Hippocampal formation (tissue), 2 donors: ENCODE measurements at places on chromosomes 4 and X.

GRCh38 chr4:139955600-139955999 is 198.4 kb downstream of the MAML3 start:
- no peak for DNase-seq

DNA sequence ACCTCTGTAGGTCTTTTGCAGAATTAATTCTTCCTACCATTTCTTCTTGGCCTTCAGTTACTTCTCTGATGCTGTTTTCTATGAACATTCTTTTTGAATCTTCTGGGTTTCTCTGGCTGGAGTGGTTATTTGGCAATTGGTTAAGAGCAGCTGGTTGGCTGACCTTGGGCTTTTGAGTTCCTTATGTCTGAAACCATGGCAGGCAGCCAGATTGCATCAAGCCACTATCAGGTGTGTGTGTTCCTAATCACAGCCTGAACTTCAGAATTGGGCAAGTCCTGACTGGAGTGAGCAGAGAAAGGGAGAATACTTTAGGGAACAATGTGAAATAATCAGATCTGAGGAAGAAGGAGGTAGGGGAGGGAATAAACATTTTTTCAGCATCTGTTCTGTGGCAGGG is 90.2 kb downstream of the ARHGAP10 start:
- no peak for DNase-seq

DNA sequence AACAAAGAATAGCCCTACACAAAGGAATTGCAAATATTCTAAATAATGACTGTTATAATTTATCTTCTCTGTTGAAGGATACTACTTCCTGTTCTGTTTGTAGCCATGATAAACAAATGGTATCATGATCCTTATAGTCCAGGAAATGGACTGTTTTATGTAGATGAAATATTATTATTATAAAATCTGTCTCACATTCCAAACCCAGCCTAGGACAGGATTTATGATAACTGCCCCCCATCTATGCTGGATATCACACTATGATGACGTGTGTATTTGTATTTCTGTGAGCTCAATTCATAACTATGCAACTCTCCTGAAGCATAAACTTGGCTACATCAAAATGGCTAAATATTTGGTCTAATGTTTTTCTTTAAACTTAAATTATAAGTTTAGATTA is 21.3 kb downstream of the DMD start:
- no peak for DNase-seq

GRCh38 chr4:35934320-35934981 is 309.9 kb downstream of the ARAP2 start:
- no peak for DNase-seq

DNA sequence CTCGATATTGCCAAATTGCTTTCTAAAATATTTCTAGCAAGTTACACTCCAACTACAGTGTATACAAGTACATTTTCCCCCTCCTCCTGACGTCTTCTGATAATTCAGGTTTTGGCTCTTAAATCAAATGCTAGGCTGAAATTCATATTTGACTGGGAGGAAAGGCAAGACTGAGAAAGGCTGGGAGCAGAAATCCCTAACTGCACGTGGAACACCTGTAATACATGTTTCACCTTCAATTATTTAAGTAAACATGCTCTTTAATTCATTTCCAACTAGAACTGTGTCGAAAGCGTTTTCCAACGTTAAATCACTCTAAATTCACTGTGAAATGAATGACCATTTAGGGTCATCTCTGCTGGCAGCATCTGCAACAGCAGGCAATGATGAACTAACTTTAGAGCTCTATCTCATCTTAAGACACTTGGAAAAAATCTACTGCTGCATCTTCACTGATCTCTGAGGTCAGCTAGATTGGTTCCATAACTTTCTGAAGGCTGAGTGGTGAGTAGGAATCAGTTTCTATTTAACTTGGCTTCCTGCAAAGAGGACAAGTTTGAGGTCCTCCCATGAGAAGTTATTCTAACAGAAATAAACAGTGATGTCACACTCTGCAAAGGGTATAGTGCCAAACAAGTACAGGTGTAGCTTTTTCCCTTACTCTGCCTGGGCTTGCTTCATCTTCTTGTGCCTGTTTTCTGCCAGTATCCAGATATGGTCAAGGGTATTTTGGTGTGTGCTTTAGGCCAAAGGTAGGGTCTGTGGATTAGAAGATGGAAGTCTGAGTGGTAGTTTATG is 144.3 kb upstream of the PAK3 start:
- no peak for DNase-seq

DNA sequence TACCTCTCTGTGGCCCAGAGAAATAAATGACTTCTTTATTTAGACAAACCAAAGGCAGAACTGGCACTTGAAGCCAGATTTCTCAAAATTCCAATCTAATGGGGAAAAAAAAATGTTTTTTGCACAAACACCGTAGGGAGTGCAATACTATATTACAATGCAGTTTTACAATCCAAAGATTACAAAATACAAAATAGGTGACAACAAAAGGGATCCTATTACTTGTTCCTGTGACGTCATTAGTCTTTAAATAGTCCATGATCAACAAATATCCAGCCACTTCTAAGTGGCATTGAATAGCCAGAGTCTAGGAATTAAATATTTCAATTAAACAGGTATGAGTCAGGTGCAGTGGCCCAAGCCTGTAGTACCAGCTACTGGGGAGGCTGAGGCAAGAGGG is 3.0 kb upstream of the APBB2 start:
- no peak for DNase-seq

- DNase-seq: no peak
Observed at GRCh38 chr4:174177536-174177935, 105.9 kb downstream of the FBXO8 start.

GRCh38 chrX:153585827-153586226 is 13.1 kb downstream of the CCNQ start:
- DNase-seq: no peak

DNA sequence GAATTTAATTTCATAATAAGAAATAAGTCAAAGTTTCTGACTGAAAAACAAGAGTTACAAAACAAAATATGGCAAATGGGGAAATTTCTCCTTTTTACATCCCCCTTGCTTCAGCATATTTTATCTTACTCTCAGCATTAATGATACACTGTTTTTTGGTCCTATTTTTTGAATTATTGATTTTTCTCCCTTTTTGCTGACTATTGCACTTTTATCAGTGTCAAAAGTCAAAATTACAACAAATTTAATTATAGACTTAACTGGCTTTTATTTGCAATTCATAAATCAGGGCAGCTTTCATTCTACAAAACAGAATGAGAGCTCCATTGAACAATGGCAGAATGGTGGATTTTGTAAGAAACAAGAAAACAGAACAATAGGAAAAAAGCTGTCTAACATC is 901.9 kb downstream of the FAT4 start:
- DNase-seq: no peak

DNA sequence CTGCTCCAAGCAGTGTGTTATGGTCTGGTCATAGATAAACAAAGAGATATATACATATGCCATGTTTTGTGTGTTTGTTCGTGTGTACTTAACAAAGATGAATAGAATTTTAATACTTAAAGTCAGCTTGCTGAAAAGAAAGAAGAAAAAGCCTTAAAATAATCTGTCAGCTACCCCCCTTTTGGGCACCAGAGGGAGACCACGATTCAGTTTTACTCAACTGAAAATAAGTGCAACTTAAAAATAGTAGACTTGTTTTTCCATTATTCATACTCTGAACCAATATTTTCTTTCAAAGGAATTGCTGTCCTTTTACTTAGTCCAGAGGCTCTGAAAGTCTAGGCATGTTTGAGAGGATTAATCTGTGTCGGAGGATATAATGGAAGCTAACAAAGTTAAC is 181.7 kb upstream of the AGTR2 start:
- DNase-seq: no peak

DNA sequence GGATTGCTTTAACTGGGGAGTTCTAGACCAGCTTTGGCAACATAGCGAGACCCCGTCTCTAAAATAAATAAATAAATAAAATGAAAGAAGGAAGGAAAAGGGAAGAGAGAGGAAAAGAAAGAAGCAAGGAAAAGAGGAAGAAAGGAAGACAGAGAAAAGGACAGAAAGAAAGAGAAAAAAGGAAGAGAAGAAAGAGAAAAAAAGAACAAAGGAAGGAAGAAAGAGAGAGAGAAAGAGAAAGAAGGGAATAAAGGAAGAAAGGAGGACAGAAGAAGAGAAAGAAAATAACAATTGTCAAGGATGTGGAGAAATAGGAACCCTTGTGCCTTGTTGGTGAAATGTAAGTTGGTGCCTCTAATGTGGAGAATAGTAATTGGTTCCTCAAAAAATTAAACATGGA is 74.6 kb downstream of the ANAPC4 start:
- no peak for DNase-seq

GRCh38 chr4:115851918-115852766 is 738.7 kb upstream of the NDST4 start:
- no peak for DNase-seq

DNA sequence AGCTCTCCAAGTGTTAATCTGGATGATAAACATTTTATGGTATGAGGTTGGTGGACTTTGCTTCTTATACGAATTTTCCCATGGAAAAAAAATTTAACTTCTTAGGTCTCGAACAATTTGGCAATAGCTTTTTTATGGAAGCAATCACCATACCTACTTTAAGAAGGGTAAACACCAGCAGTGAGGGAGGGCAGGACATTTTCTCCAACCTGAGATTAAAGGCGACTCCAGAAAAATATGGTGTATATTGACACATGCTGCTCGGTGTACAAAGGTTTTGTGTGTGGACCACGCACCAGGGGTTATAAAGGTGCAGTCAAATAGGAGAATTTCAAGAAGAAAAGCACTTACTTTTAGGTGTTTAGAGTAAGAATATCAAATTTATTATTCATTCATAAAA is 34.2 kb upstream of the SULT1E1 start:
- DNase-seq: no peak

DNA sequence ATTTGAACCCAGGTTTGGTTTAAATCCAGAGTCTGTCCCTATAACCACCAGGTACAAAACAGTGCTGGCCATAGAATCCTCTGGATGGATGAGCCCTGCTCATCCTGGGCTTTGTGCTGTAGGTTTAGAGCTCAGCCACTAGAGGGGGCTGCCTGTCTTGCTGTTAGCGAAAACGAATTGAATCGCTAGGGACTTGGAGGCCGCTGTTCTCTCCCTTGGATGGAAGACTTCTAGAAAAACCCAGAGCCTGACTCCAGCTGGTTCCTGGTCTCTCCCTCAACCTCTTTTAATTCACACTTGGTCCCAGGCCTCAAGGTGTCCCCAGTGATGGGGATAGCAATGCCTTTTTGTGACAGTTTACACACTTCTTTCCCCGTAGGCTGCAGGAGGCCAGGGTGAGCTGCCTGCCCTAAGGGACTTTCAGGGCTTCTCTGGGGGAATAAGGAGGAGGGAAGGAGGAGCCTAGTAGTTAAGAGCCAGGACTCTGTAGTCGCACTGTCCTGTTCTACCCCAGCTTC is 8.7 kb downstream of the RIPPLY1 start:
- DNase-seq: peak; percentile 44

- DNase-seq: no peak
Observed at GRCh38 chrX:8851231-8851886, 50.2 kb upstream of the FAM9A start.

- peak; percentile 24 for DNase-seq
Observed at GRCh38 chr4:123564758-123565346, 168.3 kb downstream of the SPRY1 start.

- DNase-seq: no peak
Observed at GRCh38 chrX:110135618-110136017, 132.7 kb downstream of the TMEM164 start.

DNA sequence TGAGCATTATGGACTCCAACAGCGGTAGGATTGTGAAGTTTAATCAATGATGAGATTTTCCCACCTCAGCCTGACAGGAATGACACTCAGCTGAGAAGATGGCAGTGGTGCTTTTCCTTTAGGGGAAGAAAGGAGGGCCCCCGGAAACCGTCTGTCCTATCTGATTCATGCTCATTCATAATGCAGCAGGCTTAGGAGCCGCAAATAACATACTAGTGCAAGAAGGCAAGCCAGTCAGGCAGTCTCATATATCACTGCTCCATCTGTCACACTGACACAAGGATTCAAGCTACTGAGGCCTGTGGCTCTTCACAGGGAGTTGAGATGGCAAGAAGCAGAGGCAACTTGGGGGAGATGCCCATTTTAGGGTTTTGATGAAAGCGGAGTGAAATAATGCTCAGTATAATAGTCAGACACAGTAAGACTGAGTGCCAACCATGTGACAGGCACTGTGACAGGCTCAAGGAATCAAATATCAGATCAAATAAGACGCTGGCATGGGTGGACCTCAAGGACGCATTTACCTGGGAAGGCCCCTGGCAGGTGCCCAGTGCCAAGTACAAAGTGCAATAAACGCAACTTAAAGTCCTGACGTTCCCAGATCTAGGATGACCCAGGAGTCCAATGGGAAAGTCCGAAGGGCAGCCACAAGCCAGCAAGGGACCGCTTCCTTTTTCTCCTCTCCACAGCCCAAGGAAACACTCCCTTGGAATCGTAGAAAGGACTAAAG is 63.4 kb downstream of the FHDC1 start:
- no peak for DNase-seq

- no peak for DNase-seq
Observed at GRCh38 chrX:132086672-132087071, 41.1 kb downstream of the FRMD7 start.

GRCh38 chr4:71343670-71344466 is 5.0 kb downstream of the SLC4A4 start:
- DNase-seq: no peak

DNA sequence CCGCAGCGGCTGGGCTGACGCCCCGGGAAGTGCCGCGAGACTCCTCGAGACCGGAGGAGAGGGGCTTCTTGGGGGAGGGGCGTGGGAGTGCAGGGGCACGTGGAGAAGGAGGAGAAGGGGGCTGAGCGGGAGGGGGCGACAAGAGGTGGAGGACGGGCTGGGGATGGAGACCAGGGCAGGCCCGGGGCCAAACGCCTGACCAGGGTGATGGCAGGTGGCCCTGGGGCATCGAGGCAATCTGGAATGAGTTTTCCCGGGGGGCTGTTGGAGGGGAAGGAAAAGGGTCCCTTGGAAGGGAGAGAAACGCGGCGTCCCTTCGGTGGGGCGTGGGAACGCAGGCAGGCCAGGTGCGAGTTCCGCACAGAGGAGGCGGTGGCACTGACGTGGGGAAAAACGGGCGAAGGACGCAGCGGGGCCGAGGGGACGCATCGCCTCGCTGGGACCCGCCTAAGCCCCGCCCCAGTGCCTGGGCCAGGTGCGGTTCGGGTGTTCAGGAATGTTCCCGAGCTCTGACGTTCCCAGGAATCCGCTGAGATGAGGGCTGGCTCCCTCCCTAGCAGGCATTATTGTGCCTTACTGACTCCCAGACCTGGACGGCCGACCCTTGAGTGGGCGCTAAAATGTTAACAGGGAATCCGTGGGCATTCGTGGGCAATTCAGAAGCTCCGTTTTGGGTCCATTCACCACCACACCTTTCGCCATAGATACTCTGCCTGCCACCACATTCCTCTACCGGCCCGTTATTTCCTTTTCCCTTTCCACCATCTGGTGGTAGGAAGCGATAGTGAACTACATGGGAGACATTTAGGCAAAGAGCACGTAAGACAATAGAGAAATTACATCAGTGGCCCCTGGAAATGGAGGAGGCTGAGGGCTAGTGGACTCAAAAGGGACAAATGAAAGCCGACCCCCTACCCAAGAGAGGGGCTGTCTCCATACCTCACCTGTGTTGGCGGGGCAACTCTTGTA is 795 bp upstream of the SH3KBP1 start:
- DNase-seq: peak; percentile 41
